ENCODE measurements at places on chromosomes 7 and 10.

DNA sequence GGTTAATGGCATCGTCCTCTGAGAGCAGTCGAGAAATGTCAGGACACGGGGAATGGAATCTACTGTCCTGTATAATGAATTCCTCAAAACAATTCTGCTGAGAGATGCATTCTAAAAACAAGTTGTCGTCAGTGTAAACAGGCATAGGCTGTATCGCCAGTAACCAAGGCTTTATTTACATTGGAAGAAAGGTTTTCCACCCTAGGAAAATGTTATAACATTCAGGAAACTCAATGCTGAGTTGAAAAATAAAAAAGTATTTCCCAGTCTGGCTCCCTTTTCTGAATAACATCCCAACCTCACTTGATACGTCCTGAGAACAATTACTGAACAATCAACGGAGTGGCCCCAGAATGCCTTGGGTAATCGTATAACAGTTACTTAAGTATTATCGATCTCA is 79.6 kb upstream of the UCN3 start:
- DNase-seq = no peak

GRCh38 chr7:26345837-26346236 is 54.2 kb downstream of the SNX10 start:
- DNase-seq = no peak

- no peak for DNase-seq
Measured at GRCh38 chr7:142847353-142847752, 7.5 kb upstream of the EPHB6 start.

DNA sequence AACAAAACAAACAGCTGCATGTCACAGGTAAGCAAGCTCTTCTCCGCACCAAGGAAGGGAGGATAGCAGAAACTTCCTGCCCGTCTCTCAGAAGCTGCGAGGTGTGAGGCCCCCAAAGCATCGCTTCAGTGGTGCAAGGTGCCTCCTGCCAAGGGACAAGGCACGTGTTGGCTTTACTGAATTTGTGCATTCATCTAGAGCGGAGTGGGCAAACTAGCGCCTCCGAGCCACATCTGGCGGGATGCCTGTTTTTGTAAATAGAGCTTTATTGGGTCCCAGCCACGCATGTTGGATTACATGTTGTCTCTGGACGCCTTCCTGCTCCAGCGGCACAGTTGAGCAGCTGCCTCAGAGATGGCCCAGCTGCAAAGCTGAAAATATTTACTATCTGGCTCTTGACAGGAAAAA is 27.7 kb downstream of the PHYH start:
- no peak for DNase-seq

GRCh38 chr7:22662556-22663356 is 64.2 kb upstream of the IL6 start:
- DNase-seq = no peak

GRCh38 chr7:81430761-81431160 is 339.1 kb downstream of the HGF start:
- DNase-seq = no peak

DNA sequence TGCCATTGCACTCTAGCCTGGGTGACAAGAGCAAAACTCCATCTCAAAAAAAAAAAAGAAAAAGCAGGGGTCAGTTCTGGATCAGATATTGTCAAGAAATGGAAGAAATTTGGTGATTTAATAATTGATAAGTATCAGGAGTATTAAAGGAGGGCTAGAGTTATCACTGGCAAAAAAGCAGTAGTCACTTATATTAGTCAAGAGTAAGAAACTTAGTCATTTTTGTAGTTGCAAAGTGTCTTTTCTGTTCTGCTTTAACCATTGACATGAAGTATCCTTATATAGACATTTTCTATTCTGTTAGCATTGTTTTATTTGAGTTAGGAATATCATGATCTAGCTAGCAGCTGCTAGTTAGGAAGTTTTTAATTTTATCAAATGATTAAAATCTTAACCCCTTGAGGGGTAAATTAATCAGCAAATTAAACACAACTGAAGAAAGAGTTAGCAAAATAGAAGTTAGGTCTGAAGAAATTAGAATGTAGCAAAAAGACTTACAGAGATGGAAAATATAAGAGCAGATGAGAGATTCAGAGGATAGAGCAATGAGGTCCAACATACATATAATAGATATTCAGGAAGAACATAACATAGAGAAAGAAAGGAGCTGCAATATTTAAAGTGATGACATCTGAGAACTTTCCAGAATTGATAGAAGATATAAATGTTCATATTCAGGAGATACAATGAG is 7.3 kb upstream of the CCDC6 start:
- no peak for DNase-seq

DNA sequence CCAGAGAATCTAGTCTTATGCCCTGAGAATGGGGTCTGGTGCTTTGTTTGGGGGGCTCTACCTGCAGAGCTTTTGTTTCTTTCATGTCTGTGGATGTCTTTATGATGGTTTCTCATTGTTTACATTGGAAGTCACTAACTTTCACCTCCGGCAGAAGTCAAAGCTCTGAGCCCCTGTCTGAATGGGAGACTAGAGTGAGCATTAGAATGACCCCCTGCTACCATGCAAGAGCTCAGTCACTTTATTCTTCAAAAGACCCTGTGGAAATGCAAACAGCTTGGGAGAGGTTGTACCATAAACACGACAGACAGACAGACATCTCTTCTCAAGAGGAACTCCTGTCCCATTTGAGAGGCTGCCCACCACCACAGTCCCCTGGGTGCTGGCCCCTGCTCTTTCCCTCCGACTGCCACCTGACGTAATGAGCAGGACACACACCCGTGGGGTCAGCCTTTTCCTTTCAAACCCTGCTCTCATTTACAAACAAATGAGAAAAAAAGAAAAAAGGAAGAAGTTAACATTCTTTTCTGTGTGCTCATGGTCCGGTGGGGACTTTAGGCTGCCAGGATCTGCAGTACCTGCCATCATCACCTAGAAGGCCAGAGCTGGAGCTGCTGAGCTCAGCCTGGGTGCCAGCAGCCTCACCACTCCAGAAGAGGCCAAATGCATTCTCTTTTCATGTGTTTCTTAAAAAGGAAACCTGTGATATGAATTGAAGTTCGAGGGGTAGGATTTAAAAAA is 91.6 kb downstream of the FZD1 start:
- peak; percentile 11 for DNase-seq

Data from neuronal stem cell (in vitro differentiated cells).